Activated CD4-positive, CD25-positive, alpha-beta regulatory T cell treated with anti-CD3 and anti-CD28 coated beads, Interleukin-2, amount 50 U/mL, for 72 hours (primary cell): ENCODE measurements at places on chromosomes 11 and 22.
A peak's percentile ranks its signal among the peaks of the same experiment; 100 is the strongest.

- DNase-seq = no peak
Measured at GRCh38 chr22:46056546-46057245, 79.7 kb upstream of the WNT7B start.

GRCh38 chr22:36734171-36735058 lies 30.9 kb upstream of the CACNG2 start:
- DNase-seq = peak; percentile 26

DNA sequence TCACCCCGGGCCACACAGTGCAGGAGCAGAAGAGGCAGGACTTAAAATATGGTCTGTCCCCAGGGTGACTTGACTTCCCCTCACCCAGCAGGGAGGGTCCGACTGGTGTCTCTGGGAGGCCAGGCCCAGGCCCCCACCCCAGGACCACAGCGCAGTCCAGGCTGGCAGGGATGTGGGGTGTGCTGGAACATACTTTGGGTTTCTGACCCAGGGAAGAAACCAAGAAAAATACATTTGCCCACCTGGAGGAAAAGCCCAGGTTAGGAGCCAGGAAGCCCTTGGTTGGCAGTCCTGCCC lies 5.2 kb downstream of the C1QTNF6 start:
- no peak for DNase-seq

- no peak for DNase-seq
Measured at GRCh38 chr11:80282643-80283042, 841.8 kb upstream of the TENM4 start.

GRCh38 chr22:39183991-39184585 lies 31.6 kb upstream of the CBX7 start:
- DNase-seq = peak; percentile 17

- DNase-seq = no peak
Measured at GRCh38 chr11:16784666-16785065, 46.2 kb downstream of the C11orf58 start.

DNA sequence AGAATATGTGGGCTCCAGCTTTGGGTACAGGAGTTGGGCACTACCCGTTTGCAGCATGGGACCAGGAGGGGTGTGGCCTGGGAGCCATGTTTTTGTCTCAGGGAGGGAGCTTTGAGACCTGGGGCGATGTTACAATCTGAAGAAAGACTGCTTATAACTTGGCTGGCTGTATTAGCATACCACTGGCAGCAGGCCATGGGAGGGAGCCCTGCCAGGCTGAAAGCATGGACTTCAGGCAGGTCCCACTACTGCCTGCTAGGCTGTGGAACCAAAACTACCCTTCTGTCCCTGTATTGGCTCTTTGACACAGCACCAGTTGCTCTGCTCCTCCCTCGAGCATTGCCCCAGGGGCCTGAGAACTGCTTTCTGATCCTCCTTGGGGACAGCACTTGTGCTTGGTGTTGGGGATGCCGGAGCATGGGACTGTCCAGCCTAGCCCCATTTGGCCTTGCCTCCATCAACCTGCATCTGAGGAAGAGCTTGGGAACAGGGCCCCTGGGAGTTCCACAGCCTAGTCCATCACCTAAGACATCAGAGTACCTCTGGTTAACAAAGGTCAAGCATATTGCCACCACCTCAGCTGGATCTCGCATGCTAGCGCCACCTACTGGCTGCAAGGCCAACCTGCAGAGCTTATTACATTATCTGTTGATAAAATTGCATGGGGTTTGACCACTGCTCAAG lies 217.4 kb downstream of the SBF2 start:
- DNase-seq = peak; percentile 51

GRCh38 chr22:40621309-40622151 lies 15.0 kb downstream of the MRTFA start:
- no peak for DNase-seq

DNA sequence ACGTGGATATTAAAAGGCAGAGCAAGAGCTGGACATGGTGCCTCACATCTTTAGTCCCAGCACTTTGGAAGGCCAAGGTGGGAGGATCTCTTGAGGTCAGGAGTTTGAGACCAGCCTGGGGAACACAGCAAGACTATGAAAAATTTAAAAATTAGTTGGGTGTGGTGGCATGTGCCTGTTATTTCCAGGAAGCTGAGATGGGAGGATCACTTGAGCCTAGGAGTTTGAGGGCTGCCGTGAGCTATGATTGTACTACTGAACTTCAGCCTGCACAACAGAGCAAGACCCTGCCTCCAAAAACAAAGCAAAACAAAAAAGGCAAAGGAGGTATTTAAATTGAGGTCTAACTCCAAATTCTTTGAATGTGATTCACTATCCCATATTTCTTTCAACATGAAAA lies 23.5 kb downstream of the RDX start:
- DNase-seq = no peak

- peak; percentile 86 for DNase-seq
Measured at GRCh38 chr22:50469377-50470305, 5.2 kb downstream of the SBF1 start.

DNA sequence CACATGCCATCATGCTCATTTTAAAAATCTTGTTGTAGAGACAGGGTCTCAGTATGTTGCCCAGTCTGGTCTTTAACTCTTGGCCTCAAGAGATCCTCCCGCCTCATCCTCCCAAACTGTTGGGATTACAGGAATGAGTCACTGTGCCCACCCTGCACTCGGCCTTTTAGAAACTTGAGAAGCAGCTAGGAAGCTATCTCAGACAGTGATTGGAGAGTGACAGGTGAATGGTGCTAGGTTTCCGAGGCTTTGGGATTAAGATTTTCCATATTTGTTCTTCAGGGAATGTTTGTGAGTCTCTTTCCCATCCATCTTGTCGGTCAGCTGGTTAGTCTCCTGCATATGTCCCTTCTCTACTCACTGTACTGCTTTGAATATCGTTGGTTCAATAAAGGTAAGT lies 10.5 kb downstream of the EI24 start:
- DNase-seq = no peak

DNA sequence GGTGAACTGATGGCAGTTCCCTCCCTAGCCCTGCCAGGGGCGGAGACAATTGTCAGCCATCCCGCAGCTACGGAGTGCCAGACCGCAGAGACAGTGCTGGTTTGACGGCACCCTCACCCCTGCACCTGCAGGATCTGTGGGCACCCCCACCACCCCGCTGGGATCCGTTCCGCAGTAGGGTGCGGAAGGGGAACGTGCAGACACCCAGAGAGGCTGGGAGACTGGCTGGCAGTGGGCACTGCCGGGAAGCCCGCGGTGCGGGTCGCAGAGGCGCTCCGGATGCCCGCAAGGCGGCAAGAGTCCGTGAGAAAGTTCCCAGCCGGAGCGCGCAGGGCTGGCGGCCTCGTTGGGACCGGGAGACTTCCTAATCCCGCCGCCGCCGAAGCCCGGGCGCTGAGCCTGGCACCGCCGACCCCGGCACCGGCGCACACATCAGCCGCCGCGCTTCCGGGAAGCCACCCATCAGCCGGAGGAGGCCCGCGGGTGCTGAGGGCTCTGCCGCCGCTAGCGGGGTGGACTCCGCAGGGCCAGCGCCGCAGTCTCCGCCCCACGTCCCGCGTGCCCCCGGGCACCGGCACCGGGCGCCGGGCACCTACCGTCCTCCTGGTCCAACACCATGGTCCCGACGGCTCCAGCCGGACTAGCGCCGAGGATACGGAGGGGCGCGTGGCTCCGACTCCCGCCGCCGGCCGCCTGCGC lies 4.3 kb upstream of the LMO1 start:
- DNase-seq = peak; percentile 30

GRCh38 chr11:46036009-46036408 lies 85.2 kb downstream of the PHF21A start:
- DNase-seq = no peak

DNA sequence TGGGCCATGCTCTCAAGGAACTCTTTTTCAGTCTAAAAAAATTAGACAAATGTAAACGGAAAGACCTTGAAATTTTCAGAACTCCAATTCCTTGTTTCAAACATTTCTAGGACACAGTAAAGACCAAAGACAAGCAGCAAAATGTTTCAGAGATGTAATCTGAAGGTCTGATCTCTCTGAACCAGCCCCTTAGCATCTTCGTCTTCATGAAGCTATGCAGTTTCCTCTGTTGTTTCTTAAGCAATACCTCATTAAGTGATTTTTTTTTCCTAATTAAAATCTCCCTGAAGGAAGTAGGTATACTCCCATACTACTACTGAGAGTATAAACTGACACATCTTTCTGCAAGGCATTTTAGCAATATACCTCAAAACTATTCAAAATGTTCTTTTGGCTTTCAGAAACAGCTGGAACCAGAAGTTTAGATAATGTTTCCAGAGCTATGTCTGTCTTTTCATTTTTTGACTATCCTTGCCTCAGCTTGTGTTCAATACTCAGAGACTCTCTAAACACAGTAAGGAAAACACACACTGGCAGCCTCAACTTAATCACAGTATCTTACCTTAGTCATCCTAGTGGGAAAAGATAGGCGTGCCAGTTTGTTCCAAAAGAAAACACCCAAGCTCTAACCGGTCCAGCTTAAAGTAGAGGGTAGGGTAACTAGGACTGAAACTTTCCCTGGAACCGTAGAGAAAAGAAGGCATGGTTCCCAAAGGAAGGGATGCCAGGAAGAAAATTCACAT lies 25.1 kb downstream of the SBF2 start:
- DNase-seq = no peak

DNA sequence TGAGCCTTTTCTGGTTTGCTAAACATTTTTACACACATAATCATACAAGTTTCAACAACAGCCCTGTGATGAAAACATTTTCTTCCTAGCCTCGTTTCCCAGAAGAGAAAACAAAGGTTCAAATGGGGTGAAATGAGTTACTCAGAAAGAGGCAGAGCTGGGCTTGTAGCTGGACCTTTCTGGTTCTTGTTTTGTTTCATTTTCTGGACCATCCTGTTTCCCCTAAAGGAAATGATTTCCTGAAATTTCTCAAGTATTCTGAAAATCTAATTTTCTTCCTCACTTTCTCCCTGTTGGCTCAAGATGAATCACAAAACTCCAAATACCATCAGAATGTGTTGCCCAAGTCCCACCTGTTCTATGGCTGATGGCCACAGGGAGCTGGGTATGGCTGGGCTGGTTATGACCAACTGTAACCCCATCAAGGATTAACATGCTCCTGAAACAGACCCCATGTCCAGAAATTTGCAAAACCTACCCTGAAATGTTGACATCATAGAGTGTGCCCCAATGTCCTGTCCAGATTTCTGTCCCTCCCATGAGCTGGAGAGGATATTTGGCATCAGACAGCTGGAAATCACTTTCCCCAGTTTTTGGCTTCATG lies 6.7 kb upstream of the APOL4 start:
- DNase-seq = no peak

- DNase-seq = no peak
Measured at GRCh38 chr11:69274531-69275016, 19.4 kb upstream of the MYEOV start.

GRCh38 chr11:60783141-60783484 lies 2.0 kb upstream of the MS4A10 start:
- DNase-seq = no peak

DNA sequence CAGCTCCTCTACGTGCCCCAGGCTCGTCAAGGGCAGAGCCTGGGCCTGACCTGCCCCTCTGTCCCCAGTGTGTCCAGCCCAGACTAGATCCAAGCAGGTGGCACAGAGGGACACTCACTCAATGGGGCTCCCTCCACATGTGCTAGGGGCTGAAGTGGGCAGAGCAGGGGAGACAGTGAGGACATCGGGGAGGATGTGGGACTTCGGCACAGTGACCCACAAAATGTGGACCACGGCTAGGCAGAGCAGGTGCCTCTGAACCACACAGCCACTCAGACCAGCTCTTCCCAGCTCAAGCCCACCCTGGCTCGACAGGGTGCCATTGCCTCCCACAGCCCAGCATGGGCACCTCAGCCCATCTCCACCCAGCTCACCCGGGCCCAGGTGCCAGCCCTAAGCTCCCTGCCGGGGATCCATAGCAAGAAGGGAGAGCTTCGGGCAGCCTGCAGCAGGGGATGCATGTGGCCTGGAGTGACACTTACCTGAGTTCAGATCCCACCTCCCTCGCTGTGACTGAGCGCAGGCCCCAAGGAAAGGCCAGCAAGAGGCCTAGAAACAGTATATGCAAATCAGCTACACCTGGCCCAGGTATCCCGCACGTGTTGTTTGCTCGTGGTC lies 46.9 kb upstream of the RTL6 start:
- DNase-seq = no peak

DNA sequence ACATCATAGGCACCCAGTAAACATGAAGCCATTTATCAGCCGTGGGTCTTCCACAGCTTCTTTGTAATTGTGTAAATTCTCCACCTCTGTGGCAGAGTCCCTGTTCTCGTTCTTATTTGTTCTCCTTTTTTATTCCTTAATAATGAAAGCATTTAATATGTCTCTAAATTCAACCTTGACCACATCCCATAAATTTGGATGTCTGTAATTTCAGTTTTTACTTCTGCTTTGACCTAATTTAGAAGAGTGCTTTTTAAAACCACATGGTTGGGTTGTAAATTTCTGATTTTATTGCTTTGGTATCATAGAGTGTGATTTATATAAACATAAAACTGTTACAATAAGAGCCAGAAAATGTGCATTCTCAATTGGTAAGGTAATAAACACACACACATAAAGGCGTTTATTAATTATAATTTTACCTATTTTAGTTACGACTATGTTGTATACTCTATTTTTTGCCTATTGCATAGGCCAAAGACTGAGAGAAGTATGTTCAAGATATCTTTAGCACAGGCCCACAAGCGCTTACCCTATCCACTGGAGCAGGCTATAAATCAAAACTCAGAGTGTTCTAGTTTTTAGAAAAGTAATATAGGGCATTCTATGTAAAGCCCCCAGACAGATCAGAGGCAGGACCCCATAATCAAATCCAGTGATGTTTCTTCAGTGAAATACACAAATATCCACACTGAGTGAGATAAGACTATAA lies 58.0 kb upstream of the CCND1 start:
- no peak for DNase-seq

DNA sequence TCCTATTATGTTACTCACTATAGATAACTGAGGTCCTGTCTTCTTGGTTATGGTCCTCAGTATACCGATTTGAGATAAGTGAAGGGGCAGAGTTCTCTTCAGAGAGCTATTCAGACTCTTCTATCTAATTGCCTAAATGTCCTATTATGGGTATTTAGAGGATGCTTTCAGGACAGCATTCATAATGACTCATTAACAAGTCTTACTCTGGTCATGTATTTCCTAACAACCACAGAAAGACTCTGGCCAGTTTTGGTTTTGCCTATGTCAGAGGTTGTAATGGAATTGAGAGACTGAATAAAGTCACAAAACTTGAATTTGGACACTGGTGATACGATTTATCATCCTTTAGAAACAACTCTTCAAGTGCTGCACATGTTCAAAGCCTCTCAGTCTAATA lies 1233.0 kb downstream of the JRKL start:
- no peak for DNase-seq

DNA sequence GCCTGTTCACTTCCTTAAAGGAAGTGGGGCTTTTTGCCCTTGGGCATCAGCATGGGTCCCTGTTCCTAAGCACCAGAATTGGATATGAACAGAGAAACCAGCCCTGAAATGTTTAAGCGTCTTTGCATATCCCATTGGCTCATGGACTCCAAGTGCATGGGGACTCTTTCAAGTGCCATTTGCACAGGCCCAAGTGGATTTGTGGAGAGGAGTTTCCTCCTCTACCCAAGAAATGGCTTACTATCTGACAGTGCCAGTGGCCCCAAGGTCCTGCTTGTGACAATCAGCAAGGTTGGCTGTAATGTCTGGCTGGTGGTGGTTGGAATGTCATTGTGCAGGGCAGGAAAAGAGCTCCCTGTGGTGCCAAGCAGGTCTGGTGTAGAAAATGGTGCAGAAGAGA lies 4.0 kb downstream of the TOMM22 start:
- DNase-seq = no peak

- no peak for DNase-seq
Measured at GRCh38 chr11:26229257-26229656, 102.7 kb upstream of the ANO3 start.

- no peak for DNase-seq
Measured at GRCh38 chr11:116485425-116485824, 287.4 kb downstream of the BUD13 start.
